ENCODE measurements at places on chromosomes 7 and 10.
A peak's percentile ranks its signal among the peaks of the same experiment; 100 is the strongest.

DNA sequence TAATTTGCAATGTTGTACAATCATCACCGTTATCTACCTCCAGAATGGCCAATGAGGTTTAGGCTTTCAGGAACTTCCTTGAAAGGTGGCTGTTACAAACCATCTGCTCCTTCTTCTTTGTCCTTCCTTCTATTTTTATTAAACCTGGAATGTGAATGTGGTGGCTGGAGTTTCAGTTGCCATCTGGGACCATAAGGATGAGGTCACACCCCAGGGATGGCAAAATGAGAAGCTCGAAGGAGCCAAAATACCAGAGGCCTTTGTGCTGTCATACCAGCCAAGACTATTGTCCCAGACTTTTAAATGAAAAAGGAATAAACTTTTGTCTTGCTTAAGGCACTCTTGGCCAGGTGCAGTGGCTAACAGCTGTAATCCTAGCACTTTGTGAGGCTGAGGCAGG lies 30.9 kb upstream of the LMTK2 start:
- DNase-seq, result no peak

GRCh38 chr10:729213-729612 lies 39.7 kb upstream of the DIP2C start:
- DNase-seq, result no peak

- DNase-seq, result no peak
Measured at GRCh38 chr7:122719010-122719578, 16.4 kb upstream of the RNF148 start.

DNA sequence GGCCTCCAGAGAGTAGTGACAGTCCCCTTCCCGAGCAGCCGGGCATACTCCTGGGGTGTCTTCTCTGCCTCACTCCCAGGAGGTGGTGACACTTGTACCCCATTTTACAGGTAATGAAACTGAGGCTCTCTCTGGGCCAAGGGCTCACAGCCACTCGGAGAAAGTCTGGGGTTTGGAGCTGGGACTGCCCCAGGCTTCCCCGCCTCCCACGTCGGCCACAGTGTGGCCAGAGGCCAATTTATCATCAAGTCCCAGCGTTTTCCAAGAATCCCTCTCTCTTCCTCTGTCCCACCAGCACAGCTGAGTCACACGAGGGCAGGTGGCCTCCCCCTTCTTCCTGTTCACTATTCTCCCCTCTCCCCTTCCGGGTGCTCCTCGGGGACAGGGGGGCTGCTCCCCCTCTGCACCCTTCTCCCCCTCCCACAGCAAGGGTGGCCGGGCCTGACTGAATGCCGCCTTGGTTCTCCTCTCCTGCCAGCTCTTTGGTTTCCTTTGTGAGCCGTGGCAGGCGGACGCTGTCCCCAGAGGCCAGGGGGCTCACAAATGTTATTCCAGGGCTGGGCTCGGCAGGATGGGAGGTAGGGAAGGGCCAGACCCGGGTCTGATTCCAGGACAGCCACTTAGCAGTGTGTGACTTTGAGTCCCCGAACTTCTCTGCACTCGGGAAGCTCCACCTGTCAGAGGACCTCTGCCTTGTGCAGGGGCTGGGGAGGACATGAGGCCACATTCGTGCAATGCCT lies 17.7 kb downstream of the CLIP2 start:
- no peak for DNase-seq

- DNase-seq, result no peak
Measured at GRCh38 chr7:152527610-152528032, 91.8 kb upstream of the KMT2C start.

GRCh38 chr10:112716076-112716475 lies 234.0 kb upstream of the TCF7L2 start:
- no peak for DNase-seq

DNA sequence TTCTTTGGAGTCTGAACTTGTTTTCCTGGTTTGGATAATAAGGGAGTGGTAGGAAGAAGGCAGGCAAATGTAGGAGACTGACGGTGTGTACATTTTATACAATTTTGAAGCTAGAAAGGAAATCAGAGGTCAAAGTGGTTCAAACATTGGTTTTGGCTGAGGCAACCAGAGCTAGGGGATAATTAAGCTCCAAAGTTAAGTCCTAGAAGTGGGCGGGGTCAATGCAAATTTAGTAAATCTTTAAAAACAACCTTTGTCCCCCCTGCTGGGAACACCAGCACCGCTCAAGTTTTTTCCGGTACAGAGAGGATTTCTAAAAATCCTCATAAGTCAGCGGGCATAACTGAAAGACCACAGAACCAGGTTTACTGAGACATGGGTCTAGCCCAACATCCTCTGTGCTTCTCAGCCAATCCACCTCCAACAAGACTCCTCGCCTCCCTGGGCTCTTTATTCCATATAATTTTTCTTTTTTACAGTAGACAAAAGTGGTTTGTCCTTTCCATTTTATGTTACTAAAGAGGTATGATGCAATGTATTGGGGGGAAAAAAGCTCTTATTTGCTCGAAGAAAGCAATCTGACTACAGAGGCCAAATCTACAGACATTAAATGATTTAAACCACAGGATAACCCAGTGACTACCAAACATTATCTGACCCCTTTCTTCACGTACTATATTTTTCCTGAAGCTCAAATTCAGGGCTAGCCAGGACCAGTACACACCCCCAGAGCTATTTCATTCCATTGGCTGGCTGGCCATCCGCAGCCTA lies 1.6 kb downstream of the GLUD1 start:
- peak; percentile 13 for DNase-seq

- no peak for DNase-seq
Measured at GRCh38 chr10:128684215-128684614, 558.0 kb upstream of the MKI67 start.

GRCh38 chr10:53406532-53406931 lies 633.9 kb upstream of the MBL2 start:
- no peak for DNase-seq

DNA sequence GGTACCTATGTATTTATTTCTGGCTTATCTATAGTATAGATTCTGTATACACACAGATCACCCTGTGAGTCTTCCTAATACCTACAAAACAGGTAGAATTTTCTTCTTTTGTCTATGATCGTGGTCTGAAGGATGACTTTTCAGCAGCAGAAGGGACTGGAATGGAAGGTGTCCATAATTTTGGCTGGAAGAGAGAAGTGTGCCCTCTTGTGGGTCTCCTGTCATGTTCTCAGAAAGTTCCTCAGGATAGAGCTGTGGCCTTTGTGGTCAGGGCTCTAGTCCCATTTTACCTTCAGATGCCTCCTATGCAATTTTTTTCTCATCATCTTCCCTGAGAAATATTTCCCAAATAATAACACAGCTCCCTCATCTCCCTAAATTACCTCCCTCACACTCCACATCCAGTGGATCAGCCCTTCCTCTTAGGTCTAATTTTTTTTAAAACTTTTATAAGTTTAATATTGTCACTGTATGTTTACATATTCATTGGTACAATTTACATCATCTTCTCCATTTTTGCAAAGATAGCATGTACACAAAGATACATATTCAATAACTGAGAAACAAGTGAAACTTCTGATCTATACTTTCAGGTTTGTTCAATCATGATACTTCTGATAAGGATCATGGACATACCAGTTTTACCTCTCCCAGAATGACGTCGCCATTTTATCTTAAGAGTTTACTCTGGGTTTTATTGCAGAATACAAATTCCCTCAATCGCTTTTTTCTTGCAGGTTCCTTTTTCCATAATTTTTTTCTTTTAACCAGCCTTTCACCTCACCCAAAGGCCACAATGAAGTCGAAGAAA lies 112.7 kb downstream of the REEP3 start:
- no peak for DNase-seq

GRCh38 chr7:113084496-113085172 lies 2.0 kb downstream of the GPR85 start:
- no peak for DNase-seq

GRCh38 chr10:24974976-24975375 lies 22.6 kb upstream of the PRTFDC1 start:
- no peak for DNase-seq

DNA sequence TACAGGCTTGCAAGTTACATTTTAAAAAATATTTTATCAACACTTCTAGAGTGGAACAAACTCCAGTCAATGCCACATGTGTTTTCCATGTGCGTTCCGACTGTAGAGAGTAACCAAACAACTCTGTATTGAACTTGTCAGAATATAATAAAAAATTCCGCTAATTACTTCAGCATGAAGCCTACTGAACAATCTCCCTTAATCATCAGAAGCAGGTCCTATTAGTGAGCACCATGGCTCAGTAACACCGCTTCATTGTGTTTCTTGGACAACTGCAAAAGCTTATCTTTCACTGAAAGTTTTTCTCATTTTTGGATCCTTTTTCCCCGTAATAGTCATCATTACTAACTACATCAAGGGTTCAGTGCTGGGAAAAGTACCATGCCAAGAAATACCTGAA lies 117.0 kb downstream of the MKX start:
- no peak for DNase-seq

DNA sequence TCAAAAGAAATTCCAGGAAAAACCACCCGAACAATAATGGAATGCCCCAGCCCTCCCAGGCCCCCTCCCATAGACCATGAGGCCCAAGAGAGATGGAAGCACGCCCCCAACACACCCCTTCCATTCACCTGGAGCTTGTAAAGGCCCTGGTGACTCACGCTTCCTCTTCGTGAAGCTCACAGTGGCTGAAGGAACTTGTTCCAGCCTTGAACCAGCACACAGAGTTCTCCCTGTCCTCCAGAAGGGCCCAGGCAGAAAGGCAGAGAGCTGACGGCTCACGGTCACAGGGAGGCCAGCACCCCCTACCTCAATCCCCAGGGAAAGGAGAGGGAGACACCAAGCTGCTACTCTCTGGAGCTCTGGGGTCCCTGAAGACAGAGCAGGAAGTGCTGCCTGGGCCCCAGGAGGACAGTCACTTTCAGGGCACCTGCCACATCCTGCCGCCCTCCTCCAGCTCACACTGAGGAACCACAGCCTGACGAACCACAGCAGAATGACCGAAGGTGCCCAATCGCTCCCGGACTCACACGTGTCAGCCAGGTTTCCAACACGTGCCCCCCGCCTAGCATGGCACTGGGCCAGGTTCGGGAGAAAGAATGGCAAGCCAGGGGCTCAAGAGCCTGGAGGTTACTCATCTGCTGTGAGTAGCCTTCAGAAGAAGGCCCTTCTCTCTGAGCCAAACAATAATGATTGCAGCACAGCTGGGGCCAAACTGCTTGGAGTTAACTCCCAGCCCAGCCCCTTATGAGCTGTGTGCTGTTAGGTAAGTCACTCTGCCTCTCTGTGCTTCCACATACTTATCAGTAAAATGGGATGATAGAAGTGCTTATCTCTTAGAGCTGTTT lies 52.8 kb downstream of the DLG5 start:
- DNase-seq, result no peak

GRCh38 chr7:96527133-96527827 lies 182.4 kb downstream of the SEM1 start:
- no peak for DNase-seq

DNA sequence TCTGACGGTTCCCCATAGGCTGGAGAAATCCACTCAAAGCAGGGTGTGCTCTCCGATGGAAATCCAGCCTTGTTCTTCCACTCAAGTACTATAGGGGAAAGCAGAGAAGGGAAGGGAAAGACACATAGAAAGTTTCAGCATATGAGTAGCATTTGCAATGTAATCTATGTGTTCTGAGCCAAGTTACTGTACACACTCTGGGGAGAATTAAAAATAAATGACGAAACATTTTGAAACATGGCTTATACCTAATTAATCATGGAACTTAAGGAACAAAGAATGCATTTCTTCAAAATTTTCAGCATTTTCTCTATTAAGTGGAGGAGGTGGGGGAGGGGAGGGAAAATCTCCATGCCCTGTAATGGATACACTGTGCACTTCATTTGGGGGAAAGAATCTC lies 198.1 kb upstream of the HABP2 start:
- DNase-seq, result no peak

DNA sequence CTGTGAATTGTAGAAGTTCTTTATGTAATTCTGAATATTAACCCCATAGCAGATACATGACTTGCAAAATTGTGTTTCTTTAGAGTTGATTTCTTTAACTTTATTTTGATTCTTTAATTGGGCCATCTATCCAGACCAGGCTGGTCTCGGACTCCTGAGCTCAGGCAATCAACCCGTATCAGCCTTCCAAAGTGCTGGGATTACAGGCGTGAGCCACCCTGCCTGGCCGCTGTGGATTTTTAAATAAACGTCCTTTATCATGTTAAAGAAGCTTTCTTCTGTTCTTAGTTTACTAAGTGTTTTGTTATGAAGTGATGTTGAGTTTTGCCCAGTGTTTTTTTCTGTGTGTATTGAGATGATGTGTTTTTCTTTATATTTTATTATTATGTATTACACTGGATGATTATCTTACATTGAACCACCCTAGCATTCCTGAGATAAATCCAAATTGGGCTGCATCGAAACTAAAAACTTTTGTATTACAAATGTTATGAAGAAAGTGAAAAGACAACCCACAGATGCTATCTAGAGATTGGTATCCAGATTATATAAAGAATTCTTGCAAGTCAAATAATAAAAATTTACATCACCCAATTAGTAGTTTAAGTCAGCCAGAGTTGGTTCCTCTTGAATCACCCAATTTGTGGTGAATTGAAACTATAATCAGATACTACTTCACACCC lies 118.1 kb downstream of the TPST1 start:
- no peak for DNase-seq

- DNase-seq, result no peak
Measured at GRCh38 chr7:44958645-44959344, 20.0 kb downstream of the MYO1G start.

GRCh38 chr10:119768455-119769094 lies 42.7 kb downstream of the INPP5F start:
- no peak for DNase-seq

DNA sequence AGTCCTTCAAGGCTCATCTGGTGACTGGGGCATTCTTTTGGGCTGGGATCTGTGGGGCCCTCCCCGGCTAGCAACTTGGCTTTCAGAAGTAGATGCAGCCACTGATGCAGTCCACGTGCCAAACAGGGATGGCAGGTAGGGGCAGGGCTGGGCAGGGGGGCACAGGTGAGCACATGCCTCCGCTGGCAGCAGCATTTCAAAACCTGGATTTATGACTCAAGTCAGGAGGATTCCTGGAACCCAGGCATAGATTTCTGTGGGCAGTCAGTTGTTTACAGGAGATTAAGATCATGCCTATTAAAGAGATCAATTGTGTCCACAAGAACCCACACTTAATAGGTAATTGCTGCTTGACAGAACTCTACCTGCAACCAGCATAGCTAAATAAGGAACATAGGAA lies 839 bp upstream of the HABP2 start:
- DNase-seq, result no peak

DNA sequence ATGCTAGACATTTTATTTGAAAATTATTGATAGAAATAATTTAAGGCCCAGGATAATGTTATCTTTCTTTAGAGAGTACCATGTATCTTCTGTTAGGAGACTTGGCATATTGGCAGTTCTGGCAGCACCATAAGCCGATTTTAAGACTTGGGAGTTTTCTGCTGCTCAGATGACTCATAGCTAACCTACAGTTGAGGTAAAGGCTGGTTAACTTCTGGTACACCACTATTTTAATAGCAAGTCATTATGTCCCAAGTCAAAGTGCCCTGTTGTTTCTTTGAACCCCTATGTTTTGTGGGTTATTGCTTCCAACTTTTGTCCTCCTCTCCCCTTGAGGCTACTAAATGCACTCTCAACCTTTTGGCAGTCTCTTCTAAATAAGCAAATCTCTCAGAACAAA lies 25.2 kb downstream of the ATRNL1 start:
- no peak for DNase-seq

- no peak for DNase-seq
Measured at GRCh38 chr10:18658271-18659124, 733 bp upstream of the ARL5B start.

- no peak for DNase-seq
Measured at GRCh38 chr7:18361756-18362155, 133.8 kb upstream of the HDAC9 start.

Measured in T-helper 1 cell (primary cell).